Activated naive CD4-positive, alpha-beta T cell treated with Interleukin-2 at 50 U/mL for 16 hours (primary cell): ENCODE measurements at places on chromosomes 7 and 10.

DNA sequence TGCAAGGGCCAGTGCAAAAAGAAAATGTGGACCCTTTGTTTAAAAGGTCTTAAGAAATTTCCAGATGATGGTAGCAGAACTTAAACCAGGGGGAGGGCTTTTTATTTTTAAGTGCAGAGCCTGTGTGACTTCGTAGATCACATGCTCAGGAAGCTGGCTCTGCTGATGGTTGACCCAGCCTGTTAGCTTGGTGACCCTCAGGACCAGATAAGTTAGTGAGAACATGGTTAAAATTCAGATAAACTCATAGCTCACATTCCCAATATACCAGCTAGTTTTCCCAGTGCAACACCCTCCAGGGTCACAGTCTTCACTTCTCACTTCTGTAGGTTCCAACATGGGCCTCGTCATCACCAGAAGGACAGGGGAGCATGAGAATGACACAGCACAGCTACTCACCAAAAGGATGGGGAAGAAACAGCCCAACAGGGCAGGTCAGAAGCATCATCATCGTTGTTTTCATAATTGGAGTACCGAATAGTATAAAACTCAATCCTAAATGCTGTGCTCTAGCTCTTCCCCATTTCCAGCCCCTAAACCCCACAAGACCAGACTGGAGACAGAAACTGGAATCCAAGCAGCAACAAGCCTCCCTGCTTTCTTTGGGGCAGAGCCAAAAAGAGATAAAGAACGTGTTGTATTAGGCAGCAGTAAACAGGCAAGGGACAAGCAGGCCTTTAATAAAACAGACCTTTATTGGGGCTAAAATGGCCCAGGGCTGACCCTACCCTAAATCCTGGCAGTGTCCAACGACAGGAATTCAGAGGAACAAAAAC is 102.2 kb upstream of the ANKRD1 start:
- DNase-seq, result no peak

- no peak for DNase-seq
Measured at GRCh38 chr7:91226411-91226810, 37.8 kb upstream of the FZD1 start.

- DNase-seq, result no peak
Measured at GRCh38 chr10:60348982-60349381, 40.7 kb downstream of the ANK3 start.

- DNase-seq, result no peak
Measured at GRCh38 chr7:112084520-112084971, 121.7 kb downstream of the DOCK4 start.

- no peak for DNase-seq
Measured at GRCh38 chr7:67590649-67591048, 594.0 kb downstream of the TYW1 start.

DNA sequence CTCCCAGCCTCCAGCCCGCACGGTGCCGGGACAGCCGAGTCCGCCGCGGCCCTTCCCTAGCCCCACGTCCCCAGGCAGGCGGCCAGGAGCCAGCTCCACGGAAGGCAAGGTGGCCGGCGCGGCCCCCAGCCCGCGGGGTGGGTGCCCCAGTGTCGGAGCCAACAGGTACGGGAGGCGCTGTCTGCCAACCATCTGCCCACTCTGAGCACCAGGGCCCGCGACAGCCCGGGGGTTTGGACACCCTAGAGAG is 75.8 kb downstream of the CALN1 start:
- no peak for DNase-seq

GRCh38 chr10:11353006-11353896 is 258.2 kb downstream of the USP6NL start:
- no peak for DNase-seq

- DNase-seq, result no peak
Measured at GRCh38 chr10:125113691-125114371, 46.5 kb downstream of the CTBP2 start.

GRCh38 chr10:43130770-43131171 is 7.5 kb upstream of the CSGALNACT2 start:
- DNase-seq, result no peak

DNA sequence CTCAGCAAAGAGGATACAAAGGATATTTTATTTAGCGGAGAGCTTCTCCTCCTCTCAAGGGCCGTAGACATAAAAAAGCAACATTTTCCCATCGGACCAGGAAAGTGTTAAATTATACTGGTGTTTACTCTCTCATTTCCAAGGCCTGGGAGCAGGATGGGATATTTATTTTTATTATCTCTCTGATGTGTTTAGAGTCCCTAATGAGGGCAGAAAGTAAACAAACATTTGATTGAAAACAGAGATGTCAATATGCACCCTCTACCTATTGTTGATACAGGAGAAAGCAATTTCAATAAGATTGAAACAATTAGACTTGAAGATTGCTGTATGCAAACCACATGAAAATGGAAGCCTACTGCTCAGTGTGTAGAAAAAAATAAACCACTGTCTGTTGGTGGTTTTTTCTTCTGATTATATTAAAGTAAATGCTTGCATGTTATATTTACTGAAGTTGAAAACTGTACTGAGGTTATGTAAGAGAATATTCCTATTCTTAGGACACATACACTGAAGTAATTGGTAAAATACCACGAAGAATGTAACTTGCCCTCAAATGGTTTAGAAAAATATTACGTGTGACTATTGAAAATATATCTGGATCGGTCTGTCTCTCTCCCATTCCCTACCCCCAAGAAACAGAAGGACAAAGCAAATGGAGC is 59.3 kb downstream of the ATXN7L1 start:
- DNase-seq, result no peak

- no peak for DNase-seq
Measured at GRCh38 chr7:124497176-124497575, 268.4 kb downstream of the GPR37 start.

- no peak for DNase-seq
Measured at GRCh38 chr10:132311338-132311939, 3.7 kb upstream of the STK32C start.

GRCh38 chr10:77867124-77867719 is 59.3 kb downstream of the DLG5 start:
- no peak for DNase-seq

DNA sequence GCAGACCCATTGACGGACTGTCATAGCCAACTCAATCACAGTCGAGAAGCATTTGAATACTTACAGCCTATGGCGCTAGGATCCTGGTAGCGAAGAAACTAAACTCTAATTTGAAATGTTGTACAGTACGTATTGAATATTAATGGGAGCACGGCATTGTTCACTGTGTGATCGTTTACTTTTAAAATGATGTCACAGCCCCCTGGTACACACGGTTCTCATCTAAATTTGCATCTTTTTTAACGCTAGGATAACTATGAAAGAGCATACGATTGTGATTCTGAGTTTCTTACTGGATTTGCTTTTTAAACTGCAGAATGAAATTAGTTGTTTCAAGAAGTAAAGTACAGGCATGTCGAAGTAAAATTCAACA is 895 bp upstream of the NAPEPLD start:
- no peak for DNase-seq

- DNase-seq, result no peak
Measured at GRCh38 chr7:103871473-103871872, 118.0 kb downstream of the RELN start.
